ENCODE measurements at places on chromosomes 13 and 19.

- DNase-seq = no peak
Observed at GRCh38 chr13:25857830-25858229, 194.0 kb downstream of the SHISA2 start.

DNA sequence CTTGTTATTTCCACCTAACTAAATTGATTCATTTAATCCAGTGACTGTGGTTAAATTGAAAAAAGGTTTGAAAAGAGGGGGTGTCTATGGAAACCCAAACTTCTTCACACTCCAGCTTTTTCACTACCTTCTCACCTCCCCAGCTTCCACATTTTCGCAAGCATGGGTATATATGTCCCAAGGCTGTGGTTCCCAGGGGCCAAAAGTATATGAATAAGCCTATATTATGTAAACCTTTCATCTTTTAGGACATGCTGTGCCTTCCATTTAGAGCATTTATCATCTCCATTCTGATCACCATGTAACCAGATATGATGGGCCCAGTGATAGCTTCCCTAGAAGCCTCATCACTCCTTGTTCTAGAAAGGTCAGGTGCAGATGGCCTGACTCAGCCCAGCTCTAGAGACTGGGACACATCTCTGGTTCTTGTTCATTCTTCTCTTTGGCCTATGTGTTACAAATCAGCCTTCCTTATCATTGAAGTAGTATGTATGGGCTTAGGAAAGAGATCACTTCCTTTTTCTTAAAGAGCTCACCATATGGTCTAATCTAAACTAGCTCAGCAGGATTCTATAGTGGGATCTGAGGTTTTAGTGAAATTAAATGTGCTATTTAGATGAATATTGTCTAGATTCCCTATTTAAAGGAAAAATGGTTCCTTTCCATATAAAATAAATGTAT, 19.5 kb upstream of the ARL11 start:
- no peak for DNase-seq

GRCh38 chr19:15595069-15595468, 19.9 kb upstream of the CYP4F8 start:
- DNase-seq = no peak

- no peak for DNase-seq
Observed at GRCh38 chr19:19259741-19260140, 13.4 kb downstream of the TM6SF2 start.

DNA sequence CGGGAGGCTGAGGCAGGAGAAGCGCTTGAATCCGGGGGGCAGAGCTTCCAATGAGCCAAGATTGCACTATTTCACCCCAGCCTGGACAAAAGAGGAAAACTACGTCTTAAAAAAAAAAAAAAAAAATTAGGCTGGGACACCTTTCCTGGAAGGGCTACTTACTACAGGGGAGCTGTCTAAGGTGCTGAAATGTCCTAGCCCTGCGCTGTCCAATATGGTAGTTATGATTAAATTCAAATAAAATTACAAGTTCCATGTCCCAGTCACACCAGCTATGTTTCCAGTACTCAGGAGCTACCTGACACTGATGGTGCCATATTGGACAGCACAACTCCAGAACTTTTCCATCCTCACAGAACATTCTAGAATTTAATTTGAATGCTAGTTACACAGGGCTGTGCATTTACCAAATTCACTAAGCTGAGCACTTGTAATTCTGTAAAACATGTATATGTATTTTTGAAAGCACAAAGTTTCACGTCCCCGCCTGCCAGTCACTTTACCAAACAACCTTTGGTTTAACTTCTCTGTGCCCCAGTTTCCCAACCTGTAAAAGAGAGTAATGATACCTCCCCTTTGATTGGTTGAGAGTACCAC, 9.2 kb upstream of the ZSCAN22 start:
- no peak for DNase-seq

GRCh38 chr13:50319635-50320255, 304.5 kb downstream of the KCNRG start:
- no peak for DNase-seq

All from activated CD4-positive, alpha-beta T cell treated with anti-CD3 and anti-CD28 coated beads, Interleukin-2, amount 50 U/mL, for 48 hours (primary cell).